Prostate gland (tissue), 2 donors: ENCODE measurements at places on chromosomes 2 and 18. TPM values are rescaled to one million over a fixed set of nuclear protein-coding genes. Genes with fewer than 3 reads are reported as not detected.

DNA sequence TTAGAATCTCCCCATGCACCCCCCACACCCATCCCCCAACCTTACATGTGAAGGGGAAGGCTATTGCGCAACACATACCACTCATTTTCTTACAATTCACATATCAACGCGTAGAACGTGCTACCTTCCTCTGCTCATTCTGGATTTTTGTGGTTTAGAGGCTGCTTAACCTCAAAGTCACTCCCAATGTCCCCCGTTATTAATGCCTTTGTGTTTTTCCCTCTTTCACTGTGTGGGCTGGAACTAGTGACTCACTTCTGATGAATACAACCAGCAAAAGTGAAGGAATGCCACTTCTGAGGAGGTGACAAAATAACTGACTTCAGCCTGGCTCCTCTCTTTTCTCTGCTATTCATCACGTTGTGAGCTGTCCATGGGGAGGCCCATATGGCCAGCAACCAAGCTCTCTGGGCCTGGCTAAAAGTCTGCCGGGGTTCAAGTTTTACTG, 342.5 kb upstream of the NXPH2 start:
- no peak for DNase-seq

GRCh38 chr2:136284226-136285119, 166.5 kb upstream of the CXCR4 start:
- DNase-seq = no peak

DNA sequence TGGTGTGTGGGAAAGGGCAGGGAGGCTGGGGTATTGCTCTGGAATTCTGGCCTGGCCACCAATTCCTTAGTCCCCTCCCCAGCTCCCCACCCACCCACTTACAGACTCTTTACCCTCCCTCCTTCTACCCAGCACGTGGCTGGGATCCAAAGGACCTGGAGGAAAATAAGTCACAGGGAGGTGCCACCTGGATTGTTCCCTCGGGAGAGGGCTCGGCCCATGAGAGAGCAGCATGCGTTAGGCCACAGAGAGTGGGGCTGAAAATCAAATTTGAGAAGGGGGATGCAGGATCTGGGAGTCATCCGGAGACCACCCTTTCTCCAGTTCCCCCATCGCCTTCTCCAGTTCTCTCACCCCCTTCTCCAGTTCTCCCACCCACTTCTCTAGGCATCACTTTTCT, 3.0 kb downstream of the ASPRV1 start:
- DNase-seq = no peak

DNA sequence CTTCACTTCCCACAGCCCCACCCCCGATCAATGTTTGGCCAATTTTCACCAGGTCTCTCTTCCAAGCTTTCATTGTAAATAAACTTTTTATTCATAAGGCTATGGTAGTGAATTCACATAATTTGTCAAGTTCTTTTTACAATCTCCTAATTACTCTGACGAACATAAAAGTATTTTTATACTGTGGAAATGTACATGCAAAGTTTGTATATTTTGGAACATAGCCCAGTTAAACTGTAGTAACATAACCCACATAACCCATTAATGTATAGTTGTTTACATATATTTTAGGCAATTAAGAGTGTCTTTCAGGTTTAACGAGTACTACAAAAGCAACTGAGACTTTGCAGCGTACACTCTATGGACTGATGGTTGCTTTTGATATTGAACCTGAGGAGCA, 228.3 kb upstream of the ERBB4 start:
- no peak for DNase-seq

DNA sequence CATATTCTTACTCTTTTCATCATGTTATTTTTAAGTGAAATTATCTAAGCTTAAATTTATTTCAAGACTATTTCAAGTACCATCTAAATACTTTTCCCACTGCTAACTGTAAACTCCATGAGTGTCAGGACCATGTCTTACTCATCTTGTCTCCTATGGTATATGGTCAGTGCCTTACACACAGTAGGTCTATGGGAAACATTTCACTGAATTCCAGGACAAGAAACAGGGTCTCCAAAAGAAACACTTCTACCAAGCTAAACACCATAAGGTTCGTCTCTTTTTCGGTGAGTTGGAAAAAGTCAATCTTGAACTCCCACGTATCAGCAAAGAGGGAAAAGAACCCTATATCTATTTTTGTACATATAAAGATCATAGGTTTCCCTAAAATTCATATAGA, 6.5 kb downstream of the SUCLG1 start:
- no peak for DNase-seq

- DNase-seq = no peak
Observed at GRCh38 chr2:168661863-168662256, 140.6 kb upstream of the NOSTRIN start.

- no peak for DNase-seq
Observed at GRCh38 chr2:202005272-202005887, 28.3 kb upstream of the FZD7 start.

DNA sequence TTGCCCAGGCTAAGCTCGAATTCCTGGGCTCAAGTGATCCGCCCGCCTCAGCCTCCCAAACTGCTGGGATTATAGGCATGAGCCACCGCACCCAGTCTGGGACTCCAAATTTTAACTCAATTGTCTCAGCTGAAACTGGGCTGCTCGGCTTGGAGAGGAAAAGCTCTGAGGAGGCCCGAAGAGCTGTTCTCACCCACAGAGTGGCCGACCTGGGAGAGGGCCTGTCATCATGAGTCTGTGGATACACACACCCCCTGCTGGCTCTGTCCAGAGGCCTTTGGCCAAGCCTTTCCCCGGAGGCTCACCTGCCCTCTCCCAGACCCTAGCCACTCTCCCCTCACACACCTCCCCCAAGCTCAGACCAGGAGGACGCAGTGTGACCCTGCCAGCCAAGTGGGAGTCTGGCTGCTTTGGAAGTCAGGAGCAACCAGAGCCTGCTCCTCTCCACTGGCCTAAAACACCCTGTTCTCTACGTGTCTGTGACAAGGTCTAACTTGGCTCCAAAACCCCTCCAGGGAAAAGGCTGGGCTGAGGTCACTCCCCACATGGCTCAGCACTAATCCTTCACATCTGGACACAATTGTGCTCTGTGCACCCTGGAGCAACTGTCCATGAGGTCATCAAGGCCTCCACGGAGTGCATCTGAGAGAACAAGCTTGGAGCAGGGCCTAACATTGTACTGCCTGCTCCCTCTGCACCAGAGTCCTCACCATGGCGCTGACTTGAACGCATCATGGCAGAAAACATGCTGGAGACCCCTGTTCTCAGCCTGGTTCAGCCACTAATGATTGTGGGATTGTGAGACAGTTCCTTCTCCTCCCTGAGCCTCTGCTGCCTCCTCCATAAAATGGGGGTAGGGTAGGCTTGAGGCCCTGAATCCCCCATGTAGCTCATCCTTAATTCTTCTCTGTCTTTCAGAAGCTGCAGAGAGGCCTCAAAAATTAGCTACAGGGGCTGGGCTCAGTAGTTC, 49.9 kb upstream of the RAB6C start:
- no peak for DNase-seq

PTPN18 gene
- 93.6 TPM for total RNA-seq

C2orf78 gene
- 0.91 TPM for total RNA-seq

TWIST2 gene
- 23.5 TPM for total RNA-seq

CAPN14 gene
- 0.27 TPM for total RNA-seq

LYG2 gene
- total RNA-seq = not detected

TMEM247 gene
- total RNA-seq = not detected

SERPINB3 gene
- 8.5 TPM for total RNA-seq

PNPT1 gene
- 11.8 TPM for total RNA-seq
